Mesenteric fat pad (tissue), 1 donor: ENCODE measurements at places on chromosomes 7 and 10.
A peak's percentile ranks its signal among the peaks of the same experiment; 100 is the strongest.

DNA sequence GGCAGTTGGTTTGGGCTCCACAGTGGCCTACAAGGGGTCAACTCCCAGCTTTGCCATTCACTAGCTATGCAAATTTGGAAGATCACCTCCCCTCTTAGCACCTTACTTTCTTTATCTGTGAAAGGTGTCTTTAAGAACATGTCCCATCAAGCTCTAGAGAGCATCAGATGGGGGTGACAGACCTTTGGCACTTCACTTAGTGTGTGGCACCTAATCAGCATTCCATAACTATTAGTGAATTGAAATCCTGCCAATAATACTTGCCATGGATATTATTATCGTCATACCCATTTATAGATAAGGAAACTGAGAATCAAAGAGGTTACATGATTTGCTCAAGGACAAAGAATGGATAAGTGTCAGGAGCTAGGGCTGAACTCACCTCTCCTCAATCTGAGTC lies 51.9 kb downstream of the PLPP4 start:
- no peak for DNase-seq

DNA sequence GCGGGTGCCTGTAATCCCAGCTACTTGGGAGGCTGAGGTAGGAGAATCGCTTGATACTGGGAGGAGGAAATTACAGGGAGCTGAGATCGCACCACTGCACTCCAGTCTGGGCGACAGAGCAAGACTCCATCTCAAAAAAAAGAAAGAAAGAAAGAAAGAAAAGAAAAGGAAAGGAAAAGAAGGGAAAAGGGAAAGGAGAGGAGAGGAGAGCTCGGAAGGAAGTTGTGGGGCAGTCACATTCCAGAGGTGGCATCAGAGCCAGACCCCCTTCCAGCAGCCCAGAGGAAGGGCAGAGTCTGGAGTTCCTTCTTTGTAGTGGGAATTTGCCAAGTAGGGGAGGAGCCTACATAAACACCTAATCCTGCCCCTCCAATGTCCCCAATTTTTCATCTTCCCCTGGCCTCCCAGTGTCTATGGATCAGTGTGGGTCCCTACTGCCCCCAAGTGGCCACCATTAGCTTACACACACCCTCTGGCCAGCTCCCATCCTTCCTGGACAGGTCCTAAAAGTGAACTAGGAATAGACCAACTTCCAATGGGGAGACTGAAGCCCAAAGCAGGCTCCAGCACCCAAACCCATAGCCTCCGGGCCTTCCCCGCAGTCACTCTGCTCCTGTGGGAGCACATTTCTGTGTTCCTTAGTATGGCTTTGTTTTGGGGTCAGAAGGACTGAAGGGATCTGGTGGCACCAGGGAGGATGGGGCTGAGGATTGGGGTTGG lies 39.6 kb upstream of the HSPB1 start:
- DNase-seq: no peak

GRCh38 chr10:77770868-77771175 lies 133.2 kb upstream of the KCNMA1 start:
- peak; percentile 57 for DNase-seq

GRCh38 chr10:33334153-33334804 lies at the start of gene NRP1:
Gene NRP1 (minus strand): TSS chr10:33334667. CDS start chr10:33334382, 285 bp downstream.
- no peak for DNase-seq

DNA sequence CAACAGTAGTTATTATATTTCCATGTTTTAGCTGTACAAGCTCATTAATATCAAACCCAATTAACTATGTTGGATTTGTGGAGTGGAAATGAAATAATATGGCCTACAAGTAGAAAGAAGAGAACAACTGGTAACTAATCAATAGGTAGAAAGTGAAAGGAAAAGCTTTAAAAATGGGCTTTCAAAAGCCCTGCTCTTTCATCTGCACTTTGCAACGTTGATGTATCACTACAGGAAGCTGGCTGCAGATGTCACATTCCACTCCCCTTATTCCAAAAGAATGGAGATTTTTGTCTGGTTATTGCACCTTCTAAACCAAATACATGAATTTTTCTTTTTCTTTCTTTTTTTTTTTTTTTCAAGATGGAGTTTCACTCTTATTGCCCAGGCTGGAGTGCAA lies 11.7 kb upstream of the MKI67 start:
- DNase-seq: no peak

DNA sequence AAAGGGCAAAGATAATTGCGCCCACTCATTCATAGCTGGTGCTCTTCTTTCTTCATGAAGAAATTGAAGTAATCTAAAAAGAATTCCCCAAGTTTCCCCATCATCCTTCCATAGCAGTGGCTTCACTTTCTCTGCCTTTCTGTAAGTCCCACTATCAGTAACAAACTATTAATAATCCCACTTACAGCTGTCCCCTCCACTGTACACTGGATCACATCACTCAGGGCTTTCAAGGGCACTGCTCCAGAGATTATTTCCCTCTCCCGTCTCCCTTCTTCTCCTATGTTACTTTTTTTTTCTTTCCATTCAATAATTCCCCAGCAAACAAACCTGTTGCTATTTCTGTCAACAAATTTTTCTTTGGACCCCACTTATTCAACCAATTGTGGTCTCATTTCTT lies 16.2 kb downstream of the DNAJB9 start:
- DNase-seq: no peak

DNA sequence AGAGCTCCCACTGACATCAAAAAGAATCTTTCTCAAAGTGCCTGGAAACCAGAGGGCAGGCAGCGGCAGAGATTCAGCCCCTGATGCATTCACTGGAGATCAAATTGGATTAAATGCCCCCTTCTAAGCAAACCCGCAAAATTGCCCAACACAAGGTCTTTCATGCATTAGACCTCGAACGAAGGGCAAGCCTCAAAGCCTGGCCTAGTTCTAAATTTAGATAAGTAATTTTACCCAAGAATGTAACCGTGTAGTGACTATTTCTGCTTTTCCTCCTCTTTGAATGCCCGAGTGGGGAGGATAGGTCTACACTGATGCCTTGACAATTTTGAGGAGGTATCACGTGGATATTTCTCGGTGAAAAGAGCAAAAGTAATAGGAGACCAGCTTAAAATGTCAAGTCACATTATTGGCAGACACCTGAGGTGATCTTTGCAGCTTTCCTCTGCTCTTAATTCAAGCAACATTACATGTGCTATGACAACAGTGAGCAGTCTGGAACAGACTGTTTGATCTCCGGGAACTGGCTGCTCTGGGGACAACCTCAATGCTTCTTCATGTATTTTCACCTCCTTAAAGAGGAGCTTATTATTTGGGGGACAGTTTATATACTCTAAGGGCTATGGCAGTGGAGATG lies 1263.5 kb upstream of the AUTS2 start:
- no peak for DNase-seq

DNA sequence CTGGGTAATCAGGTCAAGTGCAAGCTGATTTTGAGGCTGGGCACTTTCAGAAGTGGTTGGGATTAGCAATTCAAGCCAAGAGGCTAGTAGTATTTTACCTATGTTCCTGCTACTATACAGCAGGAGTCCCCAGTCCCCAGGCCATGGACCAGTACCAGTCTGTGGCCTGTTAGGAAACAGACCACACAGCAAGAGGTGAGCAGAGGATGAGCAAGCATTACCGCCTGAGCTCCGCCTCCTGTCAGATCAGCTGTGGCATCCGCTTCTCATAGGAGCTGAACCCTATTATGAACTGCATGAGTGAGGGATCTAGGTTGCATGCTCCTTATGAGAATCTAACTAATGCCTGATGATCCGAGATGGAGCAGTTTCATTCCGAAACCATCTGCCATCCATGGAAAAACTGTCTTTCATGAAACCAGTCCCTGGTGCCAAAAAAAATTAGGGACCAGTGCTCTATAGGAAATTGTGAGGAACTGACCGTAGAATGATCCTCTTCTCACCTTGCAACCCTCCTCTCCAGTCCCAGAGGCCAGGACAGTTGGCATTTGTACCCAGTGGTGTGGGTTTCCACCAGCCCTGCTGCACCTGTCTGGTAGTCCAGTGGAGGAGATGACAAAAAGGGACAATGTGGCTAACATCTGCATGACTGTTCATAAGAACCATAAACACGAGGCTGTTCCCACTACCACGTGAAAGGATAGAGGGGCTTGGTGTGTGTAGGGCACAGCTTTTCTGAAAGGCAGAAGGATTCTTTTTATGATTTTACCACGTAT lies 172.5 kb downstream of the KIAA1217 start:
- DNase-seq: no peak

GRCh38 chr10:75058161-75058560 lies 53.3 kb upstream of the SAMD8 start:
- DNase-seq: no peak

DNA sequence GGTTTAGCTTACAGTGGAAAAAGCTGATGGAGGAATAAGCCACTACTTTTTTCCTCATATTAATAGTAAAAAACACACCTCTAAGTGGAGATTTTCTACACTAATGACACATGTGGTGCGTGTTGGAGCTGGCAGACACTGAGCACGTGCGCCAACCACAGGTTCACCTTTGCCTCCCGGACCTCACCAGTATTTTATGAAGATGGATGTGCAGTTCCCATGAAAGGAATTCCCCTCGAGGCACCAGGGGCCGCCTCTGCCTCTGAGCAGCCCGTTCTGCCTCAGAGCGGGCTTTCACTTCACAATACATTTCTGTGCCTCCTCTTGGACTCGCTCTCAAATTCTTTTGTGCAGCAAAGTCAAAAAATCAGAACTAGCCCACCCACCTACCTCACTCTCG lies 477.5 kb upstream of the ADARB2 start:
- DNase-seq: no peak

GRCh38 chr10:29948881-29949355 lies 110.5 kb downstream of the JCAD start:
- no peak for DNase-seq

- no peak for DNase-seq
These were observed 85.8 kb downstream of the PRPF18 start for GRCh38 chr10:13672548-13672947.

- no peak for DNase-seq
These were observed 40.9 kb downstream of the NUDCD3 start for GRCh38 chr7:44449584-44449928.

DNA sequence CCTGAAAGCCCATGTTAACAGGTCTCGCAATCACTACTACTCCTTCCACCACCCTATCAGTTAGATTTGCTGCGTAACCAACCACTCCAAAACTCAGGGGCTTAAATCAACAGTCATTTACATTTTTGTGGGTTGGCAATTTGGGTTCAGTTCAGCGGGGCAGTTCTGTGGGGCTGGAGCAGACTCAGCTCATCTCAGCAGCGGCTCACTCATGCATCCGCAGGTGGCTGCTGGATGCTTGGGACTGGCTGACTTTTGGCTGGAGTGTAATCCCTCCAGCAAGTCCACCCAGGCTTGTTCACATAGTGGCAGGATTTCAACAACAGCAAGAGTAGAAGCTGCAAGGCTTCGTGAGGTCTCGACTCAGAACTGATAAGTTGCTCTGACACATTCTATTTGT lies 79.2 kb downstream of the NEUROD6 start:
- DNase-seq: no peak

DNA sequence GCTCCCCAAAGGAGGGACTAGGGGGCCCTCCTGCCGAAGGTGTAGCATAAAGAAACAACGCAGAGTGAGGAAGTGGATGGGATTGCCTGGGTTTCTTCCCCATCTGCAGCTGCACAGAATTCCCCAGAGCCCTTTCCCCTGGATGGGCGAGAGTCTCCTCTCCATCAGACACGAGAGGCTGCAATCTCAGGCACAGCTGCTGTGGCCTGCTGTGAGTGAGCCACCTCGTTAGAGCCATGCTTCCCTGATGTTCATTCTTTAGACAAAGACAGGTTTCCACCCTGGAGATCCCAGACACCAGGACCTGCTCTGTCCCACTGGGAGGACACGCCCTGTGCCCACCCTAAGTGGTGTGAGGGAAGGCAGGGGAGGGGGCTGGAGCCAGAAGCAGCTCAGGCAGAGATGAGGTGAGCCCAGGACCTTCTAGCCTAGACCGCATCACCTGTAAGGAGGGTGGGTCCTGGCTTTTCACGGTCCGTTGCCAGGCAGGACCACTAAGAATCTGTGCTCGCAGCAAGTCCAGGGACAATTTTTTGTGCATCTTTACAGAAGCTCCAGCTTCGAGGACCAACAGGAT lies 268.6 kb upstream of the TCERG1L start:
- peak; percentile 57 for DNase-seq

- DNase-seq: no peak
These were observed 51.6 kb downstream of the CHST3 start for GRCh38 chr10:72015841-72016240.
